ENCODE measurements at places on chromosomes 12 and 14.

- DNase-seq: no peak
Observed at GRCh38 chr12:1792406-1792805, 28.0 kb upstream of the LRTM2 start.

DNA sequence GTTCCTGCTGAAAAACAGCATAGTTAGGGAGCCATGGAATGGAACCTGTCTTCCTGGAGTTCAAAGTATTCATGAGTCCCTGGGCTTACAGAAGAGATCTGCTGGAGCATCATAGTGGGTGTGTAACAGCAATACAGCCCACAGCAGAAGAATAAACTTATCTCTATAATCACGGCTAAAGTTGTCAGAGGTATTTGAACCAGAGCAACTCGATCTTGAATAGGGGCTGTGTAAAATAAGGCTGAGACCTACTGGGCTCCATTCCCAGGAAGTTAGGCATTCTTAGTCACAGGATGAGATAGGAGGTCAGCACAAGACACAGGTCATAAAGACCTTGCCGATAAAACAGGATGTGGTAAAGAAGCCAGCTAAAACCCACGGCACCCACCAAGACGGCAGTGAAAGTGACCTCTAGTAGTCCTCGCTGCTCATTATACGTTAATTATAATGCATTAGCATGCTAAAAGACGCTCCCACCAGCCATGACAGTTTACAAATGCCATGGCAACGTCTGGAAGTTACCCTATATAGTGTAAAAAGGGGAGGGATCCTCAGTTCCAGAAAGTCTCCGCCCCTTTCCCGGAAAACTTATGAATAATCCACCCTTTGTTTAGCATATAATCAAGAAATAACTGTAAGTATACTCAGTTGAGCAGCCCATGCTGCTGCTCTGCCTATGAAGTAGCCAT lies 223.4 kb downstream of the PCNX1 start:
- DNase-seq: peak; percentile 89

- DNase-seq: no peak
Observed at GRCh38 chr14:94816113-94816512, 46.2 kb upstream of the GSC start.

- DNase-seq: peak; percentile 72
Observed at GRCh38 chr14:89504602-89505313, 87.7 kb upstream of the FOXN3 start.

GRCh38 chr14:53325176-53325806 lies 172.2 kb upstream of the DDHD1 start:
- DNase-seq: no peak

GRCh38 chr14:36174767-36175424 lies 1.6 kb downstream of the PTCSC3 start:
- DNase-seq: no peak

All from mesenchymal stem cell (in vitro differentiated cells and primary cell).